AG10803 (cell line): ENCODE measurements at places on chromosomes 6 and 20.
A peak's percentile ranks its signal among the peaks of the same experiment; 100 is the strongest.

DNA sequence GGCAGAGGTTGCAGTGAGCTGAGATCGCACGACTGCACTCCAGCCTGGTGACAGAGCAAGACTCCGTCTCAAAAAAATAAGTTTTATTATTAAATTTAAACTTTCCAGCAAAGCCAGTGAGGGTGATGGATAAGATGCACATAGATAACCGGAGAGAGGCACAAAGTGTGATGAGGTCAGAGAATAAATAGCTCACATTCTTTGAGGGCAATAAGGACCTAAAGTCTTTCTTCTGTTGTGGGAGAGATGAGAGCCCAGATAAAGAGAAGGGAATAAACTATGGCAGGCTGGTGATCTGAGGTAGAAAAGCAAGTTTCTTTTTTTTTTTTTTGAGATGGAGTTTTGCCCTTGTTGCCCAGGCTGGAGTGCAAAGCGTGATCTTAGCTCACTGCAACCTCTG is 20.6 kb upstream of the EZR start:
- DNase-seq, result no peak

- DNase-seq, result peak; percentile 13
Observed at GRCh38 chr6:137989664-137990063, 117.6 kb downstream of the PERP start.

GRCh38 chr6:156185113-156185512 is 592.1 kb upstream of the ARID1B start:
- no peak for DNase-seq

DNA sequence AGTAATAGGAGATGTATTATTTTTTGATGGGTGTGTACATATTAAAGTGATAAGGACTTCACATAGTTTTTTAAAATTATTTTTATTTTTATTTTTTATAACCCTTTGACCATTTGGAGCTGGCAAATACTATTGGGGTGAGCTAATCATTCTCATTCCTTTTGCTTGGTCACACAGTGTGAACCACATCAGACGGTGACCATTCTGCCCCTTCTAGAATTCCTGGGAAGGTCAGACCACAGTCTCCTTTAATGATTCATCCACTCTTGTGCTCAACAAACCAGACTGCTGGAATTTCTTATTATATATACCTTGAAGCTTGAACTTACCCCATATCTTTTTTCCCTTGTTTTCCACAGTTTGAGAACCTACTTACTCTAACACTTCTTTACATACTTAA is 23.9 kb upstream of the PRL start:
- DNase-seq, result peak; percentile 82

DNA sequence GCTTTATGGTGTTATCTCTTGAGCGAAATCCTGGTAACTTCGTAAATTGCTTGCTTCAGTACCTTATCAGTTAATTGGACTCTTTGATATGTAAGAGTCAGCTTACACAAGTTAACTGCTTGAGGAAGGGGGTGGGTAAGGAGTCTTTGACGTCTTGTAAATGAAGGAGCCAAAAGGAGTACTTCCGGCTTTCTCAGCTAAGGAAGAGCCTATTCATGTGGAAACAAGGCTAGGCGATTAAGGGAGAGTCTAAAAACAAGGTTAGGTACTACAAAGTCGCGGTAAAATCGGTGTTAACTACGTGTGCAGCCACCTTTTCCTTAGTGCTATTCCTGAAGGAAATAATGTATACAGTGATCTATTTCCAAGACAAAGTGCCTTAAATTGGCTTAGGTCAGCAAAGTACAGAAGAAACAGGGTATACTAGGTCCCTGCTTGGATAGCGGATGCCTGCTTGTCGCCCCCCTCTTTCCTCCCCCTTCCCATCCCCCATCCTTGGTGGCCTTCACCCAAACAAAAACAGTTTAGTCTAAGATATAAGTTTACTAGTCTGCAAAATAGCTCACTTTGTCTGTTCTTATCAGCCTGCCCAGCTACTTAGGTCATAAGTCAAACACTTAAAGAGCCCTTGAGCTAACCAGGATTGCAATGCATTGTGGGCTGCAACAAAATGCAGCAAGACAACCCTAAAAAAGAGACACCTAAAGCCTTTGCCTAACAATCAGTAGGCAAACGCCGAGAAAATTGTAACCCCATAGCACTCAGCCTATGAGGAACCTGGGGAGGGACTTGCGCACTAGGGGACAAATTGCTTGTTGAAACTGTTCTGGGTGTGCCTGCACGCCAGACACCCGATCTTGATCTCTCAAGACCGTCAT is 147.3 kb downstream of the TRIM27 start:
- no peak for DNase-seq

DNA sequence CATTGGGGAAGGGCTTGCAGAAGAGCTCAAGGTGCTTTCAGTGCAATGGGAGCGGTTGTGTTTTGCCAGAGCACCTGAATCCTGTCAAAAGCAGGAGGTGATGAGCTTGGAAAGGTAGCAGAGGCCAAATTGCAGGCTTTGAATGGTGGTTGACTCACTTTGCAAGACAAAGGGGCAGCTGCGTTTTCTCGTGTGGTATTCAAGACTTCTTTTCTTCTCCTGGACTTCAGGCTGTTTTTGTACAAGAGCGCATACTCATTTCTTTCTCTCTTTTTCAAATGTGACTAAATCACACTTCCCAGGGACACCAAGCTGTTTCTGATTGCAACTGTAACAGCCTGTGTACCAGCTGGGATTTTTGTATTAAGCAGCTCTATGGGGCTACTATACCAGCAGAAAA is 32.3 kb downstream of the GHRH start:
- DNase-seq, result no peak

DNA sequence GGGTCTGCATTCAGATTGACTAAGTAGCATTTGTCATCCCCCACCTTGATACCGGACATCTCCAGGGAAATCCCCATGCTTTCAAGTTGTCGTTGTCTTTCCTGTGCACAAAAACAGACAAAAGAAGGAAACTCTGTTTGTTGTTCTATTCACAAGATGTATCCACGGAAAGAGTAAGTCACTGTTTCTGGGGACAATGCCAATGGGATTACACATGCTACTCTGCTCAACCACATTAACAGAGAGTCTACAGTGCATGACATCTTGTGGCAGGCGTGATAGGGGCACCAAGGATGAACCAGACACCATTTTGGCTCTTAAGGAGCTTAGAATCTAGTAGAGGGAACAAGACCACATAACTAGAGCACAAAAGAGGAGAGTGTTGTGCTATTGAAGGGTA is 124.4 kb upstream of the NUP153 start:
- peak; percentile 90 for DNase-seq

- peak; percentile 84 for DNase-seq
Observed at GRCh38 chr6:16398587-16398986, 160.2 kb downstream of the GMPR start.

DNA sequence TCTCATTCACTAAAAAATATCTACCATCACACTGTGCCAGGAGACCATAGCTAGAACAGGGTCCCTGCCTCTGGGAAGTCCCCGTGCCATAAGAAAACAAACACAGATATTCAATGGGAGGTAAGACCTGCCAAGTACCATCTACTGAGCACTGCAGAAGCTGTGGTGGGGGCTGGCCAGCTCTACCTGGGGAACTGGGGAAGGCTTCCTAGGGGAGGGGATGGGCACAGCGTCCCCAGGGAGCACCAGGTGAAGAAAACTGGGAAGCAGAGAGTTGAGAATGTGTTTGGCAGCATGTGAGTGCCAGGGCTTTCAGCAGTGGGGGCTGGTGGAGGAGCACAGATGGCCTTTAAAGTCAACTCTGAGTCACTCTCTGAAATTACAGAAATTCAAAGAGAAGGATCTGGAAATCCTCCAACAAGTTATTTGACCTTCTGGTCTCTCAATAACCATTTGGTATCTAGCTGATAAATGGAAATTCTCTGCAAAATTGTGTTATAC is 85.2 kb downstream of the SHLD1 start:
- peak; percentile 56 for DNase-seq

DNA sequence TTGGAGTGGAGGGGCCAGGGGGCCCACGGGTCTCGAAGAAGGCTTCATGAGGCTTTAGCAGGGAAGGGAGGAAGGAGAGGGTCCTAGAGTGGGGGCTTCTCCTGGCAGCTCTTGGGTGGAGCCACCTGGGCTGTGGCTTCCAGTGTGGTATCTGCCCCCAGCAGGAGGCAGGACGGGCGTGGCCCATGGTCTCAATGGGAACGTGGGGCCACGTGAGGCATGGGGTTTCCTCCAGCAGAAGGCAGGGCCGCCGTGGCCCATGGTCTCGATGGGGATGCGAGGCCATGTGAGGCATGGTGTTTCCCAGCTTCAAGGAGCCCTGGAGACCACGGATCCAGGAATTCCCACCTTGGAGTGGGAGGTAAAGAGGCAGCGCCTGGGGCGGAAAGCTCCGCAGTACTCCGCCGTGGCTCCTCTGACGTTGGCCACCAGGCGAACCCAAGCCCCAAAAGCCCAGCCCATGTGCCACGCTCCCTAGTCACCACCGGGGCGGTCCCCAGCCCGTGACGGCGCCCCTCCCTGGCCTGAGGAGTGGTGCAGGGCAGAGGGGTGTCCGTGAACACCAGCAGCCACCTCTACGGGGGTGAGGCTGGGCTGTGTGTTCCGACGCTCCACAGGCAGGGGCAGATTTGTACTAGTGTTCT is 62.0 kb upstream of the GATA5 start:
- no peak for DNase-seq

DNA sequence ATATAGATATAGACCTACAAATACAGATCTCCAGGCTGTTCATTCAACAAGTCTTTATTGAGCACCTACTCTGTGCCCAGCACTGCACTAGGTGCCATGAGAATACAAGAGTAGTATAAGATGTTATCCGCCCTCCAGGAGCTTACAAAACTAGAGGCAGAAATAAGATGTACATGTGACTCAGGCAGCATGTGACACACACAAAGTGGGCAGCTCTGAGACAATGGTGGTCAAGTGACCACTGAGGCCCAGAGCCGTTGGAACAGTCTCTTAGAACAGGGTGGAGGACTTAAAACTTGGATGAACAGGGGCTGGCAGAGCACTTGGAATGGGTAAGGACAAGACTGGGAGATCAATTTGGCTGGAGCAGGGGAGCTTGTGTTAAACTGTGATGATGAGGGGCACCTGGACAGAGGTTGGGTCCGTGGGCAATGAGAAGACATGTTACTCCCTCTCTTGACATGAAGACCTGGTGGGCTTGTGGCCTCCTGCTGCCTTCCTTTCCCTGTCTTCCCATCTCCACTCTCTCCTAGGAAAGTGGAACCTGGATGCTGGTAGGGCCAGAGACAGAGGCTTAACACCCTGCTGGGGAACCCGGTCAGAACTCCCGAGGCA is 21.2 kb downstream of the TRIM15 start:
- no peak for DNase-seq

- DNase-seq, result no peak
Observed at GRCh38 chr6:90978046-90978445, 391.2 kb upstream of the MAP3K7 start.

DNA sequence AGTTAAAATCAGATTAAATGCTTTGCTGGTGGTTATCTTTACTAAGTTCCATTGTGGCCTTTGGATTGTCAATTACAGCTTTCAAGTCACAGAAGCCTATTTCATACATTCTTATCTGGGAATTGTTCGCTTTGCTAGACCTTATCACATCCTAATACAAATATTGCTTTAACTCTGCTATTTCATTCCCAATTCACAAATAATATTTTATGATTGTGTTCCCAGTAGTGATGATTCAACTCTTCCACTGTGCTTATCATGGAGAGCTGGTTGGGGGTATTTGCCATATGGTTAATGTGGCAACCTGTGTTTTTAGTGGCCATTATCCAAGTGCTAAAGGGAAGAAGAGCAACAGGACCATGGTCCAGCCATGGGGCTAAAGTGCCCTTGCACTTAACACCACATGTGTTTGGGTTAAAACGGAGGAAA is 72.9 kb upstream of the GLP1R start:
- no peak for DNase-seq

DNA sequence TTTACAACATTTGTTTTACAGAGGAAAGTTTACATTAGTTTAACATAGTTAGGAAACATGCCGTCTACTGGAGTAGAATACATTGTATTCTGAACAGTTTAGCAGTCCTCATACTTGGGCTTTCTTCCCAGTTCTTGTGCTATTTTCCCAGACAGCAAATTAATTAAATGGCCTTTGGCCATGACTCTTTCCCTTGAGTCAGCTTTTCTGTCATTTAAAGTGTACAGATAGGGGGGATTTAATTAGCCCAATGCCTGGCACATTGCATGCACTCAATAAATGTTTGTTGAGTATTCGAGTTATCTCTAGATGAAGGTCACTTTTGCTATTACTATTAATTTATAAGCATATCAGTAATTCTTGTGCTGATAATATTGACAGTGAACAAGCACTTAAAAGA is 1.6 kb downstream of the TMEM244 start:
- DNase-seq, result peak; percentile 48

- DNase-seq, result no peak
Observed at GRCh38 chr6:119871520-119871919, 522.0 kb upstream of the MAN1A1 start.

DNA sequence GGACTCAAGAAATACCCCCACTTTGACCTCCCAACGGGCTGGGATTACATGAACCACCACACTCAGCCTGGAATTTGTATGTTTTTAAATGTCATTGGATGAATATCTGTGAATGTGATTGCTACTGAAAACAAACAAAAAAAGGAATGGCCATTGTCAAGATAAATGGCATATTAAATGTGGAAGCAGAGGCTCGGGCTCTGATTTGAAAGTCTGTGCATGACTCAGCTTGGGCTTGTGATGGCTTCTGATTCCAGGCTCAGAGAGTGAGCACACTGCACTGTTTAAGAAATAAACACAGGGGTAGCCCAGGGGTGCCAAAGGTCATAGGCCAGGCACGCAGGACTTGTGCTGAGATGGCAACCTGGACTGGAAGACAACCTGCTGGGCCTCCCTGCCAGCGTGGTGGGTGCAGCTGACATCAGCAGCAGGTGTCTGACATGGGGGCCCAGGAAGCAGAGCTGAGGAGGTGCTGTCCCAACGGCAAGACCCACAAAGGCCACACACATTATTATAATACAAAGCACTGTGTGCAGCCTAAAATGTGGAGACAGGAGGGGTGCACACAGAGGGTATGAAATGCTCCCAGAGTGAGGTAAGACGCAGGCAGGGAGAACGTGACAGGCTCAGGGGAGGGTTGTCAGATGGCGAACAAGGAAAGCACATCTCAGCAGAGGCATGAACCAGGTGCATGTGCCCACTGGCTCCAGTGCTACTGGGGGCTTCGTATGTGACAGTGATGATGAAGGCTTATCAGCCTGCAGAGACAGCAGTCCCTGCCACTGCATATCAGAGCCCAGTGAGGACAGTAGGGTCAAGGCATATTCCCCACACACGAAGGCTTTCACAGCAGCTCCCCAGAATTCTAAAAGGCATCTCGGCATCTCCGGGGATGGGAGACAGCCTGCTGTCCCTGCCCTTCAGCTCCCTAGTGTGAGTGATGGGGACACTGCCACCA is 169.4 kb downstream of the SYNDIG1 start:
- DNase-seq, result no peak

- DNase-seq, result no peak
Observed at GRCh38 chr6:14292119-14292518, 174.5 kb downstream of the CD83 start.

DNA sequence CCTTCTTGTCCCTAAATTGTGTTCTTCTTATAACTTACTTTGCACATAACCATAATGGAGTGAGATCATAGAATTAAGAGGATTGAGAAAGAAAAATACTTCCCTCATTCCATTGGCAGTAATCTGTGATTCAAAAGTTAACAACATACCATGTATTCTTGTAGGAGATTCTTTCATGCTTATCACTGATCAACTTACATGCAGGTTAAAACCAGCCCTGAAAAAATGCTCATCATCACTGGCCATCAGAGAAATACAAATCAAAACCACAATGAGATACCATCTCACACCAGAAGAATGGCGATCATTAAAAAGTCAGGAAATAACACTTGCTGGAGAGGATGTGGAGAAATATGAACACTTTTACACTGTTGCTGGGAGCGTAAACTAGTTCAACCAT is 36.5 kb upstream of the GFRAL start:
- DNase-seq, result no peak
